Renal cortical epithelial cell (primary cell): ENCODE measurements at places on chromosomes 16 and 17.

GRCh38 chr17:50625032-50625871 is 9.4 kb upstream of the ABCC3 start:
- DNase-seq = no peak

DNA sequence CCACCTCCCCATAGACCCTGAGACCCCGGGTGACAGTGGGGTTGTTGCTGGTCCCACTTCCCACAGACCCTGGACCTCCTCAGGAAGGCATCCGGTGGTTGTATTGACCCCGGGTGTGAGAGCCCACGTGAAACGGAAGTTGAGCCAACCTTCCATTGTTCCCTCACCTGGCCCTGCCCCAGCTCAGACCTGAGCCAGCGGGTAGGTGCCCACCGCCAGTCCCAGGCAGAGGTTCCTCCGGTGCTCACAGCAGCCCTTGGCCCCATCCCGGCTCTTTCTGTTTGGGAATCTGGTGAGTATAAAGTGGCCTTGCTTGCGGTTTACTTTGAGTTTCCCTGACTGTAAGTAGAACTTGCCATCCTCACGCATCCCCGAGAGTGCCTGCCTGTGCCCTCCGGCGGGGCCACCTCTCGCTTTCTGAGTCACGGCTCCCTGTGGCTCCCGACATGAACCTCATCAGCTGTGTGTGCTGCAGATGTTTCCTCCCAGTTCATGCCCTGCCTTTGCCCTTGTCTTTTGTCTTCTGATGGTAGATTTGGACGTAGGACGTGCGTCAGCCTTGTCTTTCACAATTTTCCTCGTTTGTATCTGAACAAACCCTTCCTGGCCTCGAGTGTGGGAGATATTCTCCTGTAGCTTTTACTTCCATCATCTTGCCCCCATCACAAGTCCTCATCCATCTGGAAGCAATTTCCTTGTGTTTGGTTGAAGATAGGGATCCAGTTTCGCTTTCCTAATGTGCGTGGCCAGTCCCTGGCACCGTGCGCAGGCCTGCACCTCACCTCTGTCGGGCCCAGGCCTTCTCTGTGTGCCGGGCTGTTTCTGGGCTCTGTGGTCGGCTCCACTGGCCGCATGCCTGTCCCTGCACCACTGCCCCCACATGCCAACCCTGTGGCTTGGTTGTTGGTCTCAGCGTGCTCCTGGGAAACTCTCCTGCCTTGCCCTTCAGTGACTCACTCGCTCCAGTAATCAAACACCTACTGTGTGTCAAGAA is 76.0 kb downstream of the METRNL start:
- no peak for DNase-seq

GRCh38 chr17:47850692-47851573 is at the start of gene SP6:
Gene SP6 (minus strand): TSS chr17:47851163. CDS start chr17:47848429, 2,734 bp downstream.
- DNase-seq = peak; percentile 57

DNA sequence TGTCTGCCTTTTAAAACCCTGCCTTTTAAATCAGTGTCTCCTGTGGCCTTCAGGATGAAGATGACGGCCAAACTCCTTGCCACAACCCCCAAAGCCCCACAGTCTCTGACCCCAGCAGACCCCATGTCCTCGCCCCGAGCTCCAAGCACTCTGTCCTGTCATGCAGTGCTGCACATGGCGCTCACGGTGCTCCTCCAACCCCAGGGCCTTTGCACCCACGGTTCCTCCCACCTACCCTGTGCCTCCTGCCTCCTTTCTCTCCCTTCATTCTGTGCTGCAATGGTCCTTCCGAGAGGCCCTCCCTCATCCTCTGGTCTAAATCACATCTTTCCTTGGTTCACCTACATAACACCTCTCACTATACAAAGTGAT is 235.3 kb downstream of the KATNIP start:
- DNase-seq = no peak

- no peak for DNase-seq
Observed at GRCh38 chr16:57592591-57593003, 35.8 kb upstream of the ADGRG1 start.

GRCh38 chr16:85026703-85027102 is 892 bp upstream of the KIAA0513 start:
- no peak for DNase-seq

DNA sequence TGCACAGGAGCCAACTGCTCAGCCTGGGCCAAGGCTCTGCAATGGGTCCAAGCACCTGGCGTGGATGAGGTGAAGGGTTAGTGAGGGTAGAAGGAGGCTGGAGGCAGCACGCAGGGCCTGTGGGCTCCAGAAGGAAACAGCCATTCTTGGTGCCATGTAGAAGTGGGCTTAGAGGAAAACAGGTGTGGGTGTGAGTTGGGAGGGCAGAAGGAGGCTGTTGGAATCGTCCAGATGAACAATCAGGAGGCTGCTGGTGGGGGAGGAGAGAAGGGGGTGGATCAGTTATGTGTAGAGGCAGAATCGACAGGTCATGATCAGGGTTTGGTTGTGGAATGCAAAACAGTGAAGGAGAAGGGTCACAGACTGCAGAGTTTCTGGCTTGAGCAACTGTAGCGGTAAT is 51.7 kb upstream of the ALDH3A2 start:
- DNase-seq = no peak

DNA sequence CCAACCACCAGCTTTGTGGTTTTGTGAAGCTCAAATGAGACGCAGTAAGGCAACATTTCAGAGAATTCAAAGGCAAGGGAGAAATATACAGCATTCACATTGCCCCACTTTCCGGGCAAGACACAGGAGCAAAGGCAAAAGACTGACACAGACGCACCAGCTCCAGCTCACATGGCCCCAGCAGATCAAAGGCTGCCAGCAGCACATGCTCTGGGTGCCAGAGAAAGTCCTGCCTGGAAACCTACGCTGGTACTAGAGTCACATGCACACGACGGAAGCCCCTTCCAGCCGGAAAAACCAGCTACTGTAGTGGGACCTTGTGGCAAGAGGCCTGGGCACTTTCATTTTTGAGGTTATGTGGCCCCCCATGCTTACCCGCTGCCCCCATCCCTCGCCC is 50.1 kb downstream of the GTF3C1 start:
- no peak for DNase-seq

- DNase-seq = no peak
Observed at GRCh38 chr16:35188288-35189155, 1729.1 kb downstream of the TP53TG3F start.

DNA sequence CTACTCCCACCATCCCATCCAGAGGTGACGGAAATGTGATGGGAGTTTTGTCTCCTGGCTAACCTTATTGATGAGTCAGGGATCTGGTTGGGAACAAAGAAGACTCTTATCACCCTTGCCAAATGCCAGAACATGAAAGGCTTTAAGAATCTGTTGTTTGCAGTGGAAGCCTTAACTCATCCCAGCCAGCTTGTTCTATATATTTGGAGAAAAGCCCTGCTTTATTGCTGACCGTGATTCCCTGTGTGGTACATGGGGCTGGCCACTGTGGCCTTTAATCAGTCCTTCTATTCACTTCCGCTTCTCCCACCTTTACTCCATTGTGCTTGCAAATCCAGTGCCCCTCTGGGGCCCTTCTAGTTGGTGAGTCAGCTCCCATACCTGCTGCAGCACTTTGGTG is 156.6 kb downstream of the PHKB start:
- DNase-seq = no peak

DNA sequence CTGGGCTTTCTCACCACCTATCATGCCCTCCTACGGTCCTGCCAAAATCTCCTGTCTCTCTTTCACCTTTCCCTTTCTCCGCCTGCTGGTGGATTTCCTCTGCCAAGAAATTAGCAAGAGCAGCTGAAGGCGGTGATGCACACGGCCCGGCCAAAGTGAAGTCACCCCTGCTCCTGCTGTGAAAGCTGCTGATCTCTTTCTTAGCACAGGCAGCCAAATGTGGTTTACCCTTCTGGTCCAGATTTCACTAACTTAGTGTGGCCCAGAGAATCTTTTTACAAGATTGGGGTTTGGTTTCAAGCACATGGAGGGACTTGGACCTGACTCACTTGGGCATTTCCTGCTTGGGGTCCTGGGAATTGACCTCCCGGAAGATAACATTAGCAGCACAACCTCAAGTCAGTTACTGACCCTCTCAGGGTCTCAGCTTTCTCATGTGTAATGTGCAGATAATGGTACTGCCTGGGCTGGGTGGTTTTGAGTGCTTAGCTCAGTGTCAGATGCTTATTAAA is 155.7 kb downstream of the SOCS1 start:
- peak; percentile 63 for DNase-seq

DNA sequence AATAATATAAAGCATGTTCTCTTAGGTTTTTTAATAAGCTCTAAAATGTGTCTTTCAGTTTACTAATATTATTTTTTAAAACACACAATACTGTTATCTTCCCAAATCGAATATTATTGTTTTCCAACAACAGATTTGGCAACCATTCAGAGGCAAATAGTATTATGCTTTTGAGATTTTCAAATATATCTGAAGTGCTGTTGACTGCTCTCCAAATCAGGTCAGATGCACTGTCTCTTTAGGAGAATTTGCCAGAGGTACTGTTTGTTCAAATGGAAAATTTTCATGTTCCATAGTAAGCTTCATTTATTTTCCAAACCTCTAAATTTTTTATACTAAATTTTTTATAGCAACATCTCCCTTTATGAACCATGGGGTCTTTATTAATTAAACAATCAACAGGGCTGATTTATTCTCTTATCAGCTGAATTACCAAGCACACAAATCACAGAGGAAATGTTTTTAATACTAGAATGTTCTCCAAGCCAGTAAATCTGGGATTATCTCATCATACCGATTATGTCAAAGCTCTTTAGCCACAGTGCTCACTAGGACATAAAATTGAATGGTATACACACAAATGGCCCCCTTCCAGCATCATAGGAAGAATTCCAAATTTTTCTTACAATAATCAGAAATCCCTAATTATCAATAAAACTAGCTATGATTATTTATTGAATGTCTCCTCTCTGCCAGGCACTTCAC is 108.8 kb upstream of the HLF start:
- DNase-seq = no peak

GRCh38 chr17:43880420-43880991 is 26.8 kb downstream of the MPP2 start:
- DNase-seq = peak; percentile 26

- DNase-seq = no peak
Observed at GRCh38 chr17:83203472-83204221, 124.2 kb downstream of the METRNL start.

DNA sequence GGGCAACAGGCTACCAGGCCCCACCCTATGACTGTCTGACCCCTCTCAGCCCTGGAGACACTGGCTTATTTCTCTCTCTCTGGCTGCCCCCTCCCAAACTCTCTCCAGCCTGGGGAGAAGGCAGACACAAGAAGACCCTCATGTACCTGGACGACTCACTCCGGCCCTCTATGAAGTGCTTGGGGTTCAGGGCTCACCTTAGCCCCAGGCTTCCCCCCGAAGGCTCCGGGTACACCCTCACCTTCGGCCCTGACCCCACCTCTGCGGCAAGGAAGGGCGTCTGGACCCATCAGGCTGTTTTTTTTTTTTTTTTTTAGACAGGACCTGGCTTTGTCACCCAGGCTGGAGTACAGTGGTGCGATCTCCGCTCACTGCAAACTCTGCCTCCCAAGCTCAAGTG is 906 bp upstream of the CARMIL2 start:
- no peak for DNase-seq

GRCh38 chr17:2926019-2926650 is 129.9 kb downstream of the RAP1GAP2 start:
- peak; percentile 75 for DNase-seq

DNA sequence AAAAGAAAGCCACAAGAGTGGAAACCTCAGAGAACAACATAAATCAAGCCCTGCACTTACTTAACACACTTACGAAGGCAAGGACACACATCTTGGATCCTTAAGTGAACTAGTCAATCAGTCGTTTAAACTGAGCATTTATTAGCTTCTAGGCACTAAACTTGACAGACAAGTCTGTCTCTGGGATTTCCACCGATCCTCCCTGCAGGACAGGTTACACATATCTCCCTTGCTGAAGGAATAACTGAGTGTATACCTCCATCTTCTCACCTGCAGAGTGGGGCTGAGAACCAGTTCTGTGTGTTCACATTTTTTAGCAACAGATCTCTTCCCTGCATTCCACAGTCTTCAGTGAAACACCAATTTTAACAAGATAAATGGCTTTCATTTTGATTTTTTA is 8.9 kb downstream of the GP2 start:
- no peak for DNase-seq
